Endodermal cell (in vitro differentiated cells): ENCODE measurements at places on chromosomes 2 and 18. TPM values are rescaled to one million over a fixed set of nuclear protein-coding genes. Genes with fewer than 3 reads are reported as not detected.

Gene DNAH7
- 1.1 and 1.5 TPM in 2 replicates for total RNA-seq

DNA sequence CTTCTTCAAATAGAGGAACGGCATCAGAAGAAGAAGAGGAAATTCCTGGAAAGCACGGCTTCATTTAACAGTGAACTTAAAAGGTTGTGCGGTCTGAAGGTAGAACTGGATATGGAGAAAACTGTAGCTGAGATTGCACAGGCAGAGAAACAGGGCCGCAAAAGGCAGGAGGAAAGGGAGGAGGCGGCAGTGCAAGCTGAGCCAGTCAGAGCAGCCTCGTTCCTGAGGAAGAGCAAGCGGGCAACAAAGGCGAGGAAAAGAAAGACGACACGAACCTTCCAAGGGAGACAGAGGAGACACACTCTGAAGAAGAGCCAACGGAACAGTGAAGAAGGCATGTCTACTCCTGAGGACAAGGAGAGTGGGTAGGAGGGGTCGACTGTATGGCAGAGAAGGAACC, 22.6 kb upstream of the GAREM2 start:
- DNase-seq, result no peak
- no peak overlapping the region for H3K4me3 ChIP-seq
- no peaks in the 10 kb centered on the region for H3K27me3 ChIP-seq
- H3K4me1 ChIP-seq, result no peaks in the 10 kb centered on the region

GRCh38 chr2:188952901-188953300, 21.3 kb upstream of the COL3A1 start:
- H3K4me1 ChIP-seq, result no peaks in the 10 kb centered on the region
- no peak for DNase-seq
- no peak overlapping the region for H3K27ac ChIP-seq

Gene GAL3ST2
- total RNA-seq, result 0.55 to 0.91 TPM (median 0.77 TPM) in 3 replicates

GRCh38 chr2:62845256-62845655, 139.7 kb downstream of the EHBP1 start:
- no peaks in the 10 kb centered on the region for H3K4me1 ChIP-seq
- H3K27ac ChIP-seq, result no peak overlapping the region
- no peak overlapping the region for H3K4me3 ChIP-seq
- DNase-seq, result no peak

Gene TMEM17
- 1.7 to 2.1 TPM (median 1.8 TPM) in 3 replicates for total RNA-seq

Gene IKZF2
- total RNA-seq, result 3.9 to 7.2 TPM (median 4.7 TPM) in 3 replicates

Gene CCDC141
- 142 to 160 TPM (median 144 TPM) in 3 replicates for total RNA-seq

Gene ATOH8
- total RNA-seq, result 1.2 and 1.3 TPM in 2 replicates
